ENCODE measurements at places on chromosomes 6 and 20.

DNA sequence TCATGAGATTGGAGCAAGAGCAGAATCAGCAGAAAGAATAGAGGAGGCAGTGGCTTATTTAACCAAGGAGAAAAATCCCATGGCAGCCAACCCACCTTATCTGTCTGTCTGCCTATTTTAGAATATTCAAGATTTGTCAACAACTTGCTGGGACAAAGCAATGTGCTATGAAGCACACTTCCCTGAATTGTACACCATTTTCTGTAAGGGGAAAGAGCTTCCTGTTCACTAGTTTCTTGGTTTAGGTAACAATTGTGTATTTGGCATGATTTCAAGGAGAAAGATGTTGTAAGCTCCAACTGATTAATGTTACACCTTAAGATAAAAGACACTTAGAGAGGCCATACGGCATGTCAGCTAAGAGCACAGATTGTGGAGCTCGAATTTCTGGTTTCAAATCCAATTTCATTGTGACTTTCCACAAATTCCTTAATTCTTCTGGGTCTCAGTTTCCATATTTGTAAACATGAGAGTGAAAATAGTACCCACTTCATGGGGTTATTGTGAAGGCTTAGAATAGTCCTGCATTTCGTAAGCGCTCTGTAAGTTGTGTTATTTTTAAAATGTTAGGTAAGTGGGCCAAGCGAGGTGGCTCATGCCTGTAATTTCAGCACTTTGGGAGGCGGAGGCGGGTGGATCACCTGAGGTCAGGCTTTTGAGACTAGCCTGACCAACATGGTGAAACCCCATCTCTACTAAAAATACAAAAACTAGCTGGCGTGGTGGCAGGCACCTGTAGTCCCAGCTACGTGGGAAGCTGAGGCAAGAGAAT, 4.8 kb upstream of the MUC22 start:
- no peak for DNase-seq

GRCh38 chr20:30963591-30963990, 293.9 kb upstream of the DEFB115 start:
- DNase-seq: no peak

DNA sequence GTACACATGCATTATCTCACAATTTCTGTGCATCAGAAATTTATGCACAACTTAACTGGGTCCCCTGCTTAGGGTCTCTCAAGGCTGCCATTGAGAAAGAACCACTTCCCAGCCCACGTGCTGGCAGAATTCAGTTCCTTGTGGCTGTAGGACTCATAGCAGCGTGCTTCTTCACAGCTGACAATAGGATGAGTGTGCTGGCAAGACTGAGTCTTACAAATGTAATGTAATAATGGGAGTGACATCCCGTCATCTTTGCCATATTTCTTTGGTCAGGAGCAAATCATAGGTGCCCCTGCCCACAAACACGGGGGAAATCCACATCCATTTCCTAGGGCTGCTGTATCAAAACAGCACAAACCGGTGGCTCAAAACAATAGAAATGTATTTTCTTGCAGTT, 77.4 kb downstream of the FIG4 start:
- DNase-seq: no peak

GRCh38 chr20:52779125-52779524, 193.0 kb upstream of the TSHZ2 start:
- DNase-seq: no peak

DNA sequence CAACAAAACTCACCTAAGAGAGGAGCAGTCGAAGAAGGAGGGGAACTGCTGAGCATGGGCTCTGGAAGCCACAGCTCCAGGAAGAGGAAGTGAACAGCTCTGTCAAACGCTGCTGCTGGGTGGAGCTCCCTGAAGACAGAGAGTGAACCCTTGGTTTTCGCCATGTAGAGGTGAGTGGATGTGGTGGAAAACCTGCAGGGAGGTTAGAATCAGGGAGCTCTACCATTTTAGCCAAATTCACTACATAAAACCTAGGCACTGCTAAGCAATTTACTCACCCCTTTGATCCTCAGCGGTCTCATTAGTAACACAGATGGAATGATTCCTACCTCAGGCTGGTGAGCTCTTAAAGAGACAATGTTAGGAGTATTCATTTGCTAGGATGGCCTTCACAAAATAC, 19.4 kb upstream of the TFAP2A start:
- DNase-seq: no peak

DNA sequence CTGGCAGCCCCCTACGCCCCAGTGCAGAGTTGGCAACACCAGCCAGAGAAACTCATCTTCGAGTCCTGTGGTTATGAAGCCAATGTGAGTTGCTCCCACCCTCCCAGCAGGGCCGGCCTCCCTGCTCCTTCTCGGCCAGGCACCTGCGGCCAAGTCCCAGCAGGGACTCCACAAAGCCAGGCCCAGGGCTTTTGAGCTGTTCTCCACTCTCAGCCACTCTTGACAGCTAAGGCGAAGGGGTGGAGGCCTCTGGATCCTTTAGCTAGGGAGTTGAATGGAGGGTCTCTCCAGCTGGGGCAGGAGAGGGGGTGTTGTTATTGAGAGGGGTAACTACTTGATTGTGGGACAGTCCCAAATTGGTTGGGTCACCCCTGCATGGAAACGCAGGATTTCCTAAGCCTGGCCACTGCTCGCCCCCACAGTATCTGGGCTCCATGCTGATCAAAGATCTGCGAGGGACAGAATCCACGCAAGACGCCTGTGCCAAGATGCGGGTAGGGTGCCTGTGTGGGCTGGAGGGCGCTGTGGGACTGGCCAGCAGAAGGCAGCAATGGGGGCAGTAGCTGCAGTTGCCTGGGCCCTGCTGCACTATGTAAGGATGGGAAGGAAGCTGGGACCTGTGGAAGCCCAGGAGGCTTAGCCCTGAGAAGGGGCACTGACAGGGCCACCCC, 58.3 kb downstream of the TCP11 start:
- DNase-seq: no peak

GRCh38 chr20:62952373-62952967, at the start of gene SLC17A9:
Gene SLC17A9 (plus strand): TSS chr20:62952709. CDS start chr20:62952831, 122 bp downstream.
- no peak for DNase-seq

GRCh38 chr20:64038224-64038564, 2.2 kb downstream of the C20orf204 start:
- no peak for DNase-seq

- no peak for DNase-seq
These were observed 17.7 kb downstream of the RIPOR3 start for GRCh38 chr20:50673466-50674137.

DNA sequence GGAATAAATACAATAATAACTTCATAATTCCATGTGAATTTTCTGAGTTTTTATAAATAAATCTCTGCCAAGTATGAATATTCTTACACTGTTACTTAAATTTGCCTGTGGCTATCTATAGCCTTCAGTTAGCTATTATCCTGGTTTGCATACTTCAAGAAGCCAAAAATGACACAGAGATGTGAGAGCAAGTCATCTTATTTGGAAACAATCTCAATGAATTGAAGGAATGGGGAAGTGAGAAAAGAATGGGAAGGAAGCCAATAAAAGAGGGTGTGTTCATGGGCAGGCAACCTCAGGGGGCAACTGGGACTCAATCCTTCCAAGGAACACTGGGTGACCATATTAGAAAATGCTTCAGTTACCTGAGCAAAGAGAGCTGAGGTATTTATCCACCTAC, 9.9 kb downstream of the HAO1 start:
- no peak for DNase-seq

DNA sequence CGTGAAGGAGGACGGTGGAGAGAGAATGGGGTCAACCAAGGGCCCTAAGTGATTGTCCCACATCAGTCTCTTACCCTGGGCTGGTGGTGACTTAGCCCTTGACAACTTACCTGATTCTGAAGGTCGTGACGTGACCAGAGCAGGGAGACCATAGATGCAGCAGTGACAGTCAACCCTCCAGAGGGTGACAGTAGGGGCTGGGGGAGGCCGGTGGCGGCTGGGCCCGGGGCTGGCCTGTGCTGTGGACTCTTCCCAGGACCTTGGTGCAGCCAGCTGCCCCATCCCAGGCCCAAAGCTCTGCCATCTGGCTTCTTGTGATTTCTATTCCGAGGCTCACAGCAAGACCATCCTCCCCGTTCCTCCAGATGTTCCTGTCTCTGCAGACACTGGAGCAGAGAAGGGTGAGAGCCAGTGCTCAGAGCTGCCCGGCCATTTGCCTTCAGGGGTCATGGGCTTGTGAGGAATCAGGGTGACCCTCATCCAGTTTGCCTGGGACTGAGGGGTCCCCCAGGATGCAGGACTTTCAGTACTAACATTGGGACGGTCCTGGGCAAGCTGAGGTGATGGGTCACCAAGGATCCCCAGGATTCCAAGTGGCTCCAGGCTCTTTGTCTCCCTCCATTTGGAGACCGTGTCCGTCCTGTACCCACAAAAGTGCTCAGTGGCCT, 36.0 kb downstream of the SUMO4 start:
- no peak for DNase-seq

GRCh38 chr6:5094327-5094726, 9.2 kb downstream of the PPP1R3G start:
- DNase-seq: no peak

- DNase-seq: no peak
These were observed 14.5 kb downstream of the GNL1 start for GRCh38 chr6:30541515-30542403.

- DNase-seq: no peak
These were observed 51.6 kb upstream of the FAM83D start for GRCh38 chr20:38874460-38875174.

DNA sequence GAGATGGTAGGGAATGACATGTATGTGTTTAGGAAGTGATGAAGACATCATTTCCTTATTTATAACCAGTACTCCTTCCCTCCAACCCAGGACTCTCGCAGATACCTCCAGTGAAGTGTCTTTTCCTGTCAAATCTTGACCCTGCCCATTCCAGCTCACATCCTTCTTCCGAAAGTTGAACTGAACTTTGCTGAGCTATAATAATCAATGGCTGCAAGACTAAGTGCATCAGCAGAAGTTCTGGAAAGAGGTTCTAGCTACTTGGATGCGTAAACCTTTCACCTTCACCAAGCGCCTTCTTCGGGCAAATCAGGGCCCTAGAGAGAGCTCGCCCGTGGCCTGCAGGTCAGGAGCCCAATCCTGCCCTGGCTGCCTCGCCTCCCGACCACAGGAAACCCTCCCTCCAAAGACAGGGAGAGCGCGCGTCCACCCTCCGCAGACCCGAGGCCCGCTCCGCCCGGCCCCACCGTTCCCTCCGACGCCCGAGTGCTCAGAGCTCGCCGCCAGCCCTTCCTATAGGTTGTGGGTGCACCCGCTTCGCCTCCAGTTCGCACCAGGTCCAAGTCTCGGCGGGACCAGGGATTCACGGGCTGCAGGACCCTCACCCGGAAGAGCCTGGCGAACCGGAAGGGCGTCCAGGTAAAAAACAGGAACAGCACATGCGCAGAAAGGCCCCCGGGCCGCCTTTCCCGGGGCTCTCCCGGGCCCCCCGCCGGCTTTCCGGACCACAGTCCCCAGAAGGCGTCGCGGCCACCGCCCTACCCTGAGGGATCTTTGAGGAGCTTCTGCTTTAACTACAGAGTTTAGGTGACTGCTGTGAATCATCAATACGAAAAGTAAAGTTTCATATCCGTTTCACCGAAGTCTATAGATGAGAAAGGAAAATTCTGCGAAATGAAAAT, at the start of gene ZNF334:
TSS of gene ZNF334 (minus strand) at position 617 of the 902 bp plus-strand sequence. CDS start 1,457 bp downstream, outside the sequence.
- DNase-seq: no peak

Data from cortex of kidney (tissue), 1 donor.